Left hindlimb (tissue), 1 donor: ENCODE measurements at places on chromosomes 5 and 9.

GRCh38 chr9:127142291-127142690 is 19.9 kb upstream of the ANGPTL2 start:
- DNase-seq = no peak

DNA sequence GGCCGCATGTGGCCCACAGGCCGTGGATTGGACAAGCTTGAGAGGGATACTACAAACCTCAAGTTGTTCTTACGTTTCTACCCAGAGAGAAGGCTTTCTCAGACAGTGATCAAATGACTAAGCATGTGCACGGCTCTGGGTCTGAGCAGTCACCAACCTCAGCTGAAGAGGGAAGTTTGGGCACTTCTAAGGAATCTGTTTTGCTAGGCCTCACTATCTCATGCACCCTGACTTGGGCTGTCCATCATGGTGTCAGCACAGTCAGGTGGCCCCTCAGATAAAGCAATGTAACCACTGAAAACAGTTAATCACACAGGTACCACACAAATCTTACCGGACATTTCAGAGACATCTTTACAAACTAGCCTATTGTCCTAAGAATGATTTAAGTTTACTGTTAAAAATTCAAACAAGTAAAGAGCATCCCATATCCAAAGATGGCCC is 24.6 kb downstream of the CSF2 start:
- DNase-seq = no peak

- DNase-seq = no peak
Observed at GRCh38 chr9:103014242-103014641, 19.1 kb downstream of the CYLC2 start.

- no peak for DNase-seq
Observed at GRCh38 chr5:163894645-163895044, 389.2 kb downstream of the MAT2B start.

GRCh38 chr5:11711932-11712331 is 192.3 kb downstream of the CTNND2 start:
- DNase-seq = no peak

DNA sequence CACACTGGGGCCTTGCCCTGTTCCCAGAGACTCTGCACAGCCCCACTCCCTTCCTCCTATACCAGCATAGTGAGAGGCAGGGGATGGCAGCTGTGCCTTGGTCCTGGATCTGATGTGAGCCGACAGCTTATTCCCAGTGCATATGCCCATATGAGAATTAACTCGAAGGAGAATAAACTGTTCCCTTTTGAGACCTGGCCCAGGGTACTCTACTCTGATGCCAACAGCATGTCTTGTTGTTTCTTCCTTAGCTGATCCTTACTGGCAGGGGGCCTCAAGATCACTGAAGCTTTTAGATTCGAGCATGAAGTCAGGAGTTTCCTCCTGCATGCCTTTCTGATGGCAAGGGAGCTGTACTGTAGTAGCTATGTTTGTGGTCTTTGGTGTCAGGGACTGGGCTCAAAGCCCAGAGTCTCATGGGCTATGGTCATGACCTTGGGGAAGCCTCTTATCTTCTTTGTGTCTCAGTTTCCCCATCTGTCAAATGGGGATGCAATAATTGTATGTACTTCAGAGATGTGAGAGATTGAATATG is 57.1 kb downstream of the DOCK2 start:
- DNase-seq = no peak

- no peak for DNase-seq
Observed at GRCh38 chr9:125444956-125445506, 183.4 kb downstream of the GAPVD1 start.

DNA sequence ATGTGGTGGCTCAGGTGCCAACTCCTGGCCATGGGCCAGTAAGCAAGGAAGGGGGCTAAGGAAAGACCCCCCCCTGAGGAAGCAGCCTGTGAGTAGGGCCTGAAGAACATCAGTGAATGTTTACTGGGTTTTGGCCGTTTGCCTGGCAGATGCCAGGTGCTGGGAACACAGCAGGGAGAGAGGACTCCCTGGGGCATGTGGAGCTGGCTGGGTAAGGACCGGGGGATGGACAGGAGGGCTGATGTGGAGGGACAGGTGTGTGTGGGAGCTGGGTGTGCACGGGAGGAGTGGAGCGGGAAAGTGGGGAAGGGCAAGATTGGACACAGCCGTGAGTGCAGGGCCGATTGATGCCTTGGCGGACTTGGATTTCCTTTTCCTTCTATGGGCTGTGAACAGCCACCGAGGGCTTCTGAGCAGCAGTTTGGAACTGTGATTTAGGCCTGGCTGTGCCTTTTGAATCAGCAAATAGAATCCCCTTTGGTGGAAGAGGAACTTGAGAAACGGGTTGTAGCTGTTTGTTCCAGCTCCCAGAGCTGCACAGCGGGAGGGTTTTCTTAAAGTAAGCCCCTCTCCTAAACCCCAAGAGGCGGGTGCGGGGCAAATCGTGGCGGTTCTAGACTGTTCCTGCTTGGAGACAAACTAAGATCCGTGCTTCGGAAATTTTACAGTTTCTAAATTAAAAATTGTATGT is 3.1 kb downstream of the HMCN2 start:
- DNase-seq = no peak

GRCh38 chr9:117643288-117643654 is 60.9 kb upstream of the TLR4 start:
- no peak for DNase-seq

DNA sequence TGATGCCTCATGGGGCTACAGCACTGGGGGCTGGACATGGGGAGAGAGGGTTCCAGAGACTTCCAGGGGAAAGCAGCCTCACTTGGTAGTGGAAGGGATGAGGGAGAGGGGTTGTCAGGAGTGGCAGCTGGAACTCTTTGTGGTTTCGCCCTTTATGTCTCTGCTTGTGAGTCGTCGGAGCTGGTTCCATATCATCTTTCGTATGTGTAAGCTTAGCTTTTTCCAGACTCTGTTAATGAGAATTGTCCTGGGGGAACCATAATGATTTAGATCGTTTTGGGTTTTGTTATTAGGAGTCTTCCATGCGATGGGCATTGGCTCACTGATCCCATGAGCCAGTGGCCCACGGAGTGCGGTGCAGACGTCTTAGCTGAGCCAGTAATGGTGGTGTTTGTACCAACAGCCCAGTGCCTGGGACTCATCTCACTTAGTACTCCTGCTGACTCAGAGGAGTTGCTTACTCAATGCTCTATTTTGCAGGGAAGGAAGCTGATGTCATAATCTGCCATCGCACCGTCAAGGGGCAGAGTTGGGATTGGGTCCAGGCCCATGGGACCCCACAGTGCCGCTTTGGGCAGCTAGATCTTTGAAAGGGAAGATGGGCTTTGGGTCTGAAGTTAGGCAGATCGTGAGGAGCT is 48.5 kb downstream of the NEK6 start:
- no peak for DNase-seq

- DNase-seq = peak; percentile 75
Observed at GRCh38 chr5:143682929-143683386, 129.0 kb upstream of the HMHB1 start.

DNA sequence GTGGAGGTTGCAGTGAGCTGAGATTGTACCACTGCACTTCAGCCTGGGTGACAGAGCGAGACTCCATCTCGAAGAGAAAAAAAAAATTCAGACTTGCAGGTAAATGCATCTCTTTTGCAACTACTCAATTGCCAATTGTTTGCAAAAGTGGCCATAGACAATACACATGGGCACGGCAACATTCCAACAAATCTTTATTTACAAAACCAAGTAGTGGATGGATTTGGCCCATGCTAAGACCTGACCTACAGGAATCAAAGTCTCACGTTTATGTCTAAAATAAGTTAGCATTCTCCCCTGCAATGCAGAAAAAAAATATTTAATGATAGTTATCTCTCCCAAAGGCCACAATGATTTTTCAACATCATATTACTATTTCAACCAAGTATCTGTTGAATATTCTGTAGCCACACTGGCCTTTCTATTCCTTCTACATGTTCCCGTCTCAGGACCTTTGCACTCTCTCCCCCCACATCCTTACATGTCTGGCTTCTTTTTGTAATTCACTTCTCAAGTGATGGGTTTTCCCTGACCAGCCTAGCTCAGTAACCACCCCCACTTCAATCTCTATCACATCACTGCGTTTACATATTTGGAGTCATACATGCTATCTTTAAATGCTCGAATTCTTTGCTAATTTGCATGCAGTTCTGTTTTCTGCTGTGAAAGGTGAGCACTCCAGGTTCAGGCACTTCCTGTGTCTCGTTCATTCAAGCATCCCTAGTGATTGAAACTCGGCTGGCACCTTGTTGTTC is 54.2 kb downstream of the FNBP1 start:
- DNase-seq = no peak

DNA sequence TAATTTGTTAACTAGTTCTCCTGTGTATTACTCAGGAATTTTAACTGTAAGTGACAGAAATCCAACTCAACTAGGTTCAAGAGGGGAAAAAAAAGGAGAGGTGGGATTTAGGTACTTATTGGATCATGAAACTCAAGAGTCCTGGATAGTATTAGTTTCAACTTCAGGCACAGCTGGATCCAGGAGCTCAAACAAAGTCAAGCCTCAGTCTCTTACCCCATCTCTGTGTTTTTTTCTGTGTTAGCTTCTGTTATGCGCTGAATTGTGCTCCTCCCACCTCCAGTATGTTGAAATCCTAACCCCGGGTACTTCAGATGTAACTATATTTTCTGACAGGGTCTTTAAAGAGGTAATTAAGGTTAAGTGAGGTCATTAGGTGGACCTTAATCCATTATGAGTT is 53.5 kb downstream of the SMIM23 start:
- no peak for DNase-seq

GRCh38 chr9:5263351-5264218 is 32.4 kb downstream of the INSL4 start:
- DNase-seq = no peak

DNA sequence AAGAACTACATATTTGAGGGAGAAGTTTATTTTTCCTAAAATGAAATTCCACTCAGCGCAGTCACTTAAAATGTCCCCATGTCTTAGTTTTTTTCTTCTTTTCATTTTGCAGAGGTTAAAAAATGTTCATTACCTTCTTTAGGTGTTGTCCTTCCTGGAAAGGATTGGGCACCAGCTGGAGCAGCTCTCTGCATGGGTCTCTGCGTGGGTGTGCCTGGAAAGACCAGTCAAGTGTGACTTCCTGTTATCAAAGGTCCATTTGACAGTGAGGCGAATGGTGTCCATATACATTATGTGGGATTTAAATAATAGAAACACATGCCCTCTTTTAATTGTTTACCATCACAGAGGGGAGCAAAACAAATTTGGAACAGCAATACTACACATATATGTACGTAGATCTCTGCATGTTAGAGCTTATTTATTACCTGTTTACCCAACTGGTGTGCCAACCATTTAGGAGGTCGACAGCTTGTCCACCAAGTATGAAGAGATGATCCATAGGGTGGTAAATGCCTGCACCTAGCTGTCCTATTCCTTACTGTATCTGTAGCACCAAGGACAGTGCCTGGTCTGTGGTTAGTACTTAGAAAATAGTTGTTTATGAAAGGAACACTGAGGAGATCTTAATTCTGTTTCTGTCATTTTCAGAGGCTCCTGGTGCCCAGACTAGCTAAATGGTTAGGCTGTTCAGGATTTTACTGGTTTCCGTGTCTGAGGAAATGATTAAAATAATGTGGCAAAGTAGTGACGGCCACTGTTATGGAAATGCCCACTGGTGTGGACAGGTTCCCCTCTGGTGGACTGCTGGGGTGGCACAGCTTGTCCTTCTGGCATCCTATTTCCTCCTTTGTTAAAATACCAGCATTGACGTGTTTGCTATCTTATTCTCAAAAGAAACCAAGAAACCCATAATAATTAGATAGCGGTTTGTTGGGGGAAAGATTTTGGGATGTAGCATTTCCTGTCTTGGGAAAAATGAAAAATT is 200.4 kb downstream of the MAST4 start:
- no peak for DNase-seq

- peak; percentile 59 for DNase-seq
Observed at GRCh38 chr9:114653556-114654159, 3.9 kb downstream of the TEX53 start.

GRCh38 chr5:78905084-78905938 is 79.8 kb downstream of the ARSB start:
- no peak for DNase-seq
